ENCODE measurements at places on chromosomes 6 and 20. TPM values are rescaled to one million over a fixed set of nuclear protein-coding genes. Genes with fewer than 3 reads are reported as not detected.
A peak's percentile ranks its signal among the peaks of the same experiment; 100 is the strongest.

PRSS16 gene
- total RNA-seq = 0.65 TPM

SLC35D3 gene
- not detected for total RNA-seq

KIAA1755 gene
- not detected for total RNA-seq

DNA sequence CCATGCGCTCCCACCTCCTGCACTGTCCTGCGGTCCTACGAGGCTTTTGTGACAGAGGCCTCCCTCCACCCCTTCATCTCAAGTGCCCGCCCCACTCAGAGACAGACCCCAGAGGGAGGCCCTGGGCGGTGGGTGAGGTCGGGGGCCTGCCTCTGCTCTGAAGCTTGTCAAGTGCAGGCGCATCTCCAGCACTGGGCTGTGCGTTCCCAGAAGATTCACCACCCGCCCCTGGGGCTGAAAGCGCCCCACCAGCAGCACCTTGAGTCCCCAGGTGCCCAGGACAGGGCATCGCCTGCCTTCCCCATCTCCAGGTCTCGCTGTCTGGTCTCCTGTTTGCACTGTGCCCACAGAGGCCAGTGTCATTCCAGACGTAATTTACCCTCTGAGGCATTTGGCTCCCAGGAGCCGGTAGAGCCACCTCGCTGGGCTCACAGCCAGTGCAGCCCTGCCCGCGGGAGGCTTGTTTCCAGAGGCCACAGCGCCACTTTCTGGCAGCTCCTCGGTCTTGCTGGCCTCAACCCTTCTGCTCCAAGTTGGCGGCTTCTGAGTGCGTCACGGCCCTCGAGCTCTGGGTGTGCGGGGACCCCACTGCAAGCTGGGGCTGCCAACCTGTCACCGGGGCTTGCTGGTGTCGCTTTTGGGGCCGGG lies 191.1 kb downstream of the TAF4 start:
- DNase-seq = peak; percentile 10

- DNase-seq = no peak
Measured at GRCh38 chr6:19613678-19614077, 223.5 kb upstream of the ID4 start.

DNA sequence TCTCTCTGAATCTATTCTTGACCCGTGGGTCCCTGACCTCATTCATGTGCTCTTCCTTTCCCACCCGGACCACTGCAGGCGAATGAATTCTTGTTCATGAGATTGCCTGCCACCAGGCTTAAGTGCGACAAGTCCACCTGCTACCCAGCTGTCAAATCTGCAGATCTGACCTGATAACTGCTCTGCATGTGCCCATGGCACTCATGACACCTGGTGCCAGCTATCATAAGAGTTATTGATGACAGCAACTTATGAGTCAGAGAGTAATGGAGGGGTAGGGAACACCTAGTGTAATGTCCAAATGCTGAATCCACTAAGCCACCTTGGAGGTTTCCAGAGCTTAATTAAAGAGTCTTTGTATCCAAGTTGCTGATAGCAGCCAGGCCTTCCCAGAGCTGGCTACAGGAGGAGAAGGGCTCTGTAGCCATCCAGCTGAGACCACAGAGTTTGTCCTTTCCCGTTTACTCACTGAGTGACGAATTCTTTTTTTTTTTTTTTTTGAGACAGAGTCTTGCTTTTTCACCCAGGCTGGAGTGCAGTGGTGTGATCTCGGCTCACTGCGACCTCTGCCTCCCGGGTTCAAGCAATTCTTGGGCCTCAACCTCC lies 17.4 kb downstream of the SHLD1 start:
- no peak for DNase-seq

DNA sequence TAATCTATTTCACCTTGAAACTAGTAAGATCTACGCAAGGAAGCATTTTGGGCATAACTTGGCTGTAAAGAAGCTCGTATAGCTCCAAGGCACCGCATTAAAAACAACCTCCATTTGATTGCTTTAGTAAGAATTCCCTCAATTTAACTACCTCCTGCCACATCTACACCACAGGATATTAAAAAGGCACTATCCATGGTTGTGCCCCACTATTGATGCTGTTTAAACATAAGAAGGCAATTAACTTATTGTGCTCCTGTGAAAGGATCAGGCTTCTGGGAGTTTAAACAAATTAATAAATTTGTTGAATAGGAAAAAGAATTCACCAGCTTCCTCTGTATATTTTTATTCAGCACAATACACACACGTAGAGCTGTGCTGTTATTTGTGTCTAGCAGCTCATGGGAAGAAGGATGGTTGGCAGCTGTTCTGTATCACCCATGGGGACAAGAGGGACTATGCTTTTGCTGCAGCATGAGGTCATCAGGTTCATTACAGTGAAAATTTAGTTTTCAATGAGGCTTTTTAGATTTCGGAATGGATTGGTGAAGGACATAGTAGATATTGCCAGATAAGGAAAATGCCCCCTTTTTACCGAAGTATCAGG lies 513.3 kb downstream of the HAO1 start:
- no peak for DNase-seq

- DNase-seq = peak; percentile 58
Measured at GRCh38 chr6:42452171-42453030, 675 bp upstream of the TRERF1 start.

DNA sequence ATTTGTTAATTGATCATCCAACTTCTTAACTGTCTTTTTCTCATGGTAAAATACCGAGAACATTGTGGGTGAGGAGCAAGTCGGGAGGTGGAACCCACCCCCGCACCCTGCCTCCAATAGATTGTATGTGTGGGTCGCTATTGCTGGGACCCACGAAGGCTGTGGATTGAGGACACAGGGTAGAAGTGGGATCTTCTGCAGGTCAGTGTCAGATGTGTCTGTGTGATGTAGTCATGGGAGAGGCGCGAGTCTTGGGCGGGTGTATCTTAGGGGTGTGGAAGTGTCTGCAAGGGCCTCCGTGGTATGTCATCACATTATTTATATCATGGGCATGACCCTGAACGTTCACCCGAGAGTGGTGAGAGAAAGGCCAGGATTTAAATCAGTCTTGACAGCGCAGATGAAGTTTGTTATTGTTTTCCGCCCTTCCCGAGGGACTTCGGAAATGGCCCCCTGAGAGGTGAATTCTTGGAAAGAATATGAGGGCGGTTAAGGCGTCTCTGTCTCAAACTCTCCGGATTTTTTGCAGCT lies 472 bp upstream of the PAQR8 start:
- DNase-seq = peak; percentile 40

DNA sequence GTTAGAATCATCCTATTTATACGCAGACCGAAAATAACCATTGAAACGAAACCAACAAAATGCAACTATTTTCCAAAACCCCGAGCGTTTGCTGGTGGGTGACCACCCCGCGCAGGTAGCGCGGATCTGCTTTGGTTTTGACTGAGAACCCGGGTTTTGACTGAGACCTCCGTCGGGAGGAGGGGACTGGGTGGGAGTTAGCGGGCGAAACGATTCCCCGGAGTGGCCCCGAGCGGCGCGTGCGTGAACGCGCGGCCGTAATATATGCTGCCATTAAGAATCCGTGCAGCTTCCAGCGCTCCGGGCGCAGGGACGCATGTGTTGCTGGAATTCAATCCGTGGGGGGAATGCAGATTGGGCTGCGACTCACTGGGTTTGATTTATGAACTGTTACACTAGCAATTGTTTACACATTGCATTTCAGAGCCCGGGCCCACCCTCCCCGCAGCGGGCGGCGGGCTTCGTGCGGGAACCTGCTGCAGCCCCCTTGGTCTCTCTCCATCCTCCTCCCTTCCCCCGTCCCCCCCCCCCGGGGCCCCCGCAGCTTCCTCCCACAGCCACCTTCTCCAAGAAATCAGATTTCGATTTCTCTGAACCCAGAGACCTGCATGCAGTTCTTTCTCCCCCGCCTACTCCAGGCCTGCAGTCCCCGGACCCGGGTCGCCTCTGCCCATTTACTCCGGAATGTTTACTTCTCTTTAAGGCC lies 9.9 kb downstream of the NRN1 start:
- DNase-seq = peak; percentile 36

DNA sequence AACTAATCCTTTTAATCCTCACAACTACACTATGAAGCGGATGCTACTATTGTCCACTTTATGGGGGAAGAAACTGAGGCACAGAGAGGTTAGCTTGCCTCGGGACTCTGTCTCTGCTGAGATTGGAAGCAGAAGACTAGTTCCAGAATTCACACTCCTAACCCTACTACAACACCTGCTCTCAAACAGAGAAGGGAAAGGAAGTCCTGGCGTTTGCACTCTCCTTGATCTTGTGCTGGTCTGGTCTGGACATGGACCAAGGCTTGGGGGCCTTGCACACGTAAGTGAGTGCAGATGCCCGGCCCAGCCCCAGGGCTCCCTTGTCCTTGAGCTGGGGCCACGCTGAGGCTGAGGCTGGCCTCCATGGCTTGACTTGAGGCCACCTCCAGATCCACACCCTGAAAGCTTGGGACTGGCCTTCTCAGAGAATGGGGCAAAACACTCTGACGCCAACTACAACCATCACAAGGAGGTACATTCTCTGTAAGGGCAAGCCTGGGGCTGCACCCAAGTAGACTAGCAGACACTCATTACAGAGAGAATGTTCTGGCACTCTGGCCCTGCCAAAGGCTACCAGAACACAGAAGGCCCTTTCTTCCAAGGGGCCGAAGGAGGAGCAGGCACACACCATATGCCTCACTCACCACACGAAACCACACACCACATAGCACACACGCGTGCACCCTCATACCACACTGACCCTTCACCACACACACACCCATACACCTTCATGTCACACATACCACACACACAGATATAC lies 33.3 kb upstream of the EZR start:
- DNase-seq = peak; percentile 23

DNA sequence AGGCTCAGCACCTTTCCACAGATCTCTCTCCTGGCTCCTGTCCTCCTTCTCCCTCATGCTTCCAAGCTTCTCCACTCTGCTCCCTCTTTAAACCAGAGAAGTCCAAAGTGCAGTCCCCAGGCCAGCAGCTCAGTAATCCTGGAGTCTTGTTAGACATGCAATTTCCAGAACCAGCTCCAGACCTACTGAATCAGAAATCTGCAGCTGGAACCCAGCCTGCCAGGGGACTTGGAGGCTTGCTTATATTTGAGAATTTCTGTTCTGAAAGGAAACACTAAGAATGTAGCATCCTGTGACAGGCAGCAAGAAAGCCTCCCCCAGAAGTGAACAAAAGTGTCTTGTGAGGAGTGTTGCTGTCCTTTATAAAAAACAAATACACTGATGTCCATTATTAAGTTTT lies 438.1 kb downstream of the BCKDHB start:
- DNase-seq = no peak

DNA sequence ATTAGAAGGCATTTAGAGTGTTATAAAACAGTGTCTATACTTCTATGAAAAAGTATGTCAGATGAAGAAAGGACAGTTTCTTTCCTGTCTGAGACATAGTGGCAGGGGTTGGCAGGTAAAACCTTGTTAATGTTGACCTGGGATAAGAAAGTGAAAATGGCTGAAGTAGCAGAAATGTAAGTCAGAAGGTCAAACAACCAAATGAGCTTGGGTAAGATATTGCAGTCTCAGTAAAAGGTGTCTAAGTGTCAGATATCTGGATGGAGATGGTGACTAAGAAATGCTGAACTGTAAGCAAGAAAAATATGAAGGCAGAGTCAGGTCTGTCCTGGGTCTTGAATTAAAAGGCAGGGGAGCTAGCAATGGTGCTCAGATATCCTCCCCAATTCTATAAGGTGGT lies 400.3 kb downstream of the CD109 start:
- no peak for DNase-seq

- peak; percentile 57 for DNase-seq
Measured at GRCh38 chr20:34190679-34191090, 50.5 kb upstream of the ASIP start.

DNA sequence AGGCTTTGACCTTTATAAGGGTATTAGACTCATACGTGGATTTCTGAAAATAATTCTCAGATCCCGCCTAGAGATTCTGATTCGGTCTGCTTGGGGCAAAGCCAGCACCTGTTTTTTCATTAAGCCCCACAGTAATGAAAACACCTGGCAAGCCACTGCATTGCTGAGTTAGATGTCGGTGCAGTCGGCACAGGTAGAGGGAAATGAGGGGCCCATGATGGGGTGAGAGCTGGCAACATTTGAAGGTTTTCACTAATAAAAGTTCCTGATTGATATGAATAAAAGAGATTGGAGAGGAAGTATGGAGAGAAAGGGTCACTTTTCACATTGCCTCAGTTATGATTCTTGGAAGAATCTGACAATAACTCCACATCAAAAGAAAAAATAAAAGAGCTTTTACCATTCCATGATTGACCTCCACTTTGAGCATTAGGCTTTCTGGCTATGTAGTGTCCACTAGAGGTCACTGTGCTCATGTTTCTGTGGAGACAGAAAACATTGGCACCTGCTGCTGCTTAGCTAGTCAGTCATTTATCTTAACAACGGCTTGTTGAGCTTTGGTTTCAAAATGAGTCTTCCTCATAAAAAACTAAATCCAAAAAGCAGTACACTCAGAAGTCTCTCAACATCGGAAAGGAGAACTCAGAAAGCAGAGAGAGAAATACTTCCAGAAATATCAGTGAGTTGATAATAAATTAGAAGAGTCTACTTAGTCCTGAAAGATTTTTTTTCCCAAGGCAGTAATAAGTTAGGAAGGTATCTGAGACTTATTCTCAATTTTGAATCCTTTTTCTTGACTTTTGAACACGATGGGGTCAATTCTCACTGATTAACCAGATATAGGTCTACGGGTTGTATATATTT lies 53.3 kb upstream of the KLHL31 start:
- peak; percentile 52 for DNase-seq

DNA sequence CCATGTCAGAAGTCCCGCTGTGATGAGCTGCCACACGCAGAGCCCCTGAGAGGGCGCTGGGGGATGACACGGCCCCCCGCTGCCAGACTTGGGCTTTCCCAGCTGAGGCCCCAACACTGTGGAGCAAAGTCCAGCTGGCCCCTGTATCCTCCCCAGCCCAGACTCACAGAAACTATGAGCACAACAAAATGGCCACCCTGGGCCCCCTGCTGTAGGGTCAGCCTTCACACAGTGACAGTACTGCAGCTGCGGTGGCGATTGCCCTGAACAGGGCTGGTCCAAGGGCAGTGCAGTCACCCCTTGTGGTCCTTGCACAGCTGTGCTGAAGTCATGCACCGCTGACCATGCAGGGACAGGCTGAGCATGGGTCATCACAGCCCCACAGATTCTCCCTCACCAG lies 78.2 kb upstream of the CST7 start:
- no peak for DNase-seq

GRCh38 chr6:146258206-146258605 lies 229.3 kb downstream of the GRM1 start:
- no peak for DNase-seq

- no peak for DNase-seq
Measured at GRCh38 chr6:127971386-127971785, 70.5 kb upstream of the THEMIS start.

DNA sequence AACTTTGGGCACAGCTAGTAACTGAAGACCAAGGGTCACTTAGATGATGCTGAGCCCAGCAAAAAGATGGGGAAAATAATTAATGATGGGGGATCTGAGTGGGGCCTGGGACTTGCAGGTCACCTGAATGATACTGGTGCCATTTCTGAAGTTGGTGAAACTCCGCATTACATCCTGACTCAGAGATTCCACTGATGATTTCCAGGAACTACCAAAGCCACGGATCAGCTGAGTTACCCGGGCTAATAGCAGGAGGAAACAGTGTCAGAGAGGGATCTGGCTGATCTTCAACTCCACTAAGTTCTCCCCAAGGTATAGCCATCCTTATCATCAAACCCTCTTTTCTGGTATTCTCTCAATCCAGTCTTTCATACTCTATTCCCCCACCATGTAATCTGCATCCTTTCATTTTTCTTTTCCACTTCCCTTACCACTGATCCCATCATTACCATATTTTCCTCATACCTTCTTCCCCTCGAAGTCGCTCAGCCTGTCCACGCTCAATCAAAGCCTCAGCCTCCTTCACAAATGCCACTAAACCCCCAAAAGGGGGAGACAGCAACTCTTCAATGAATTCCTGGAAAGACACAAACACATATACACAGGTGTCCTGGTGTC lies 20.2 kb downstream of the VPS52 start:
- no peak for DNase-seq

- no peak for DNase-seq
Measured at GRCh38 chr6:13354331-13355042, 26.1 kb upstream of the TBC1D7 start.

All from activated CD8-positive, alpha-beta T cell treated with anti-CD3 and anti-CD28 coated beads for 36 hours (primary cell).